ENCODE measurements at places on chromosomes 6 and 20. TPM values are rescaled to one million over a fixed set of nuclear protein-coding genes. Genes with fewer than 3 reads are reported as not detected.

The TDRD6 gene
- 0.13 TPM for total RNA-seq

The DNAH8 gene
- total RNA-seq = not detected

The BMP2 gene
- 10.3 TPM for total RNA-seq

The ZSCAN23 gene
- total RNA-seq = 4.7 TPM

The BPIFB1 gene
- 0.07 TPM for total RNA-seq

The SYCP2L gene
- not detected for total RNA-seq

The SNHG17 gene
- total RNA-seq = 4.6 TPM

The C20orf144 gene
- not detected for total RNA-seq

The SPACA1 gene
- not detected for total RNA-seq

The KCNQ5 gene
- total RNA-seq = 7.8 TPM

The TPX2 gene
- total RNA-seq = 10.6 TPM

The C6orf15 gene
- not detected for total RNA-seq

The WFDC5 gene
- not detected for total RNA-seq

The SLC25A27 gene
- total RNA-seq = 7.0 TPM

The LST1 gene
- 0.23 TPM for total RNA-seq

The SLC9A8 gene
- total RNA-seq = 10.0 TPM

The PARD6B gene
- 0.20 TPM for total RNA-seq

The CTAGE9 gene
- not detected for total RNA-seq

The E2F3 gene
- total RNA-seq = 10.4 TPM

The SSTR4 gene
- total RNA-seq = 0.07 TPM

The SMLR1 gene
- total RNA-seq = not detected
